ENCODE measurements at places on chromosomes 3 and 15.
A peak's percentile ranks its signal among the peaks of the same experiment; 100 is the strongest.

GRCh38 chr3:122299872-122300460 is 25.1 kb upstream of the CSTA start:
- no peak for DNase-seq

GRCh38 chr3:171753665-171754408 is 56.4 kb downstream of the PLD1 start:
- DNase-seq = no peak

GRCh38 chr15:94252906-94253491 is 21.6 kb downstream of the MCTP2 start:
- no peak for DNase-seq

DNA sequence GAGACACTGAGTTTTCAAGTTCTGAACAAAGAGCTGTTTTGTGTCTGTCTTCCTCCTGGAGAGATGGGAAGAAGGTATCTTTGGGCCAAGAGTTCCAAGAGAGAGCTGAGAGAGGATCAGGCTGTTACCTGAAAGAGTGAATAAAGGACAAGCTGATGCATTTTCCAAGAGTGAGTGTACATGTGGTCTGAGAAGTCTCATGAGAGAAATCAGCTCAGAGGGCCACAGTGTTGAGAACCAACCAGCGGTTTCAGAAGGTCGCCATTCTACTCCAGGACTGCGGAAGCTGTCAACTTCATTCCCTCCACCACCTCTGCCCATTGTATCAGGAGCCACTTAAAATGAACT is 42.7 kb upstream of the PPP2R3A start:
- DNase-seq = no peak

DNA sequence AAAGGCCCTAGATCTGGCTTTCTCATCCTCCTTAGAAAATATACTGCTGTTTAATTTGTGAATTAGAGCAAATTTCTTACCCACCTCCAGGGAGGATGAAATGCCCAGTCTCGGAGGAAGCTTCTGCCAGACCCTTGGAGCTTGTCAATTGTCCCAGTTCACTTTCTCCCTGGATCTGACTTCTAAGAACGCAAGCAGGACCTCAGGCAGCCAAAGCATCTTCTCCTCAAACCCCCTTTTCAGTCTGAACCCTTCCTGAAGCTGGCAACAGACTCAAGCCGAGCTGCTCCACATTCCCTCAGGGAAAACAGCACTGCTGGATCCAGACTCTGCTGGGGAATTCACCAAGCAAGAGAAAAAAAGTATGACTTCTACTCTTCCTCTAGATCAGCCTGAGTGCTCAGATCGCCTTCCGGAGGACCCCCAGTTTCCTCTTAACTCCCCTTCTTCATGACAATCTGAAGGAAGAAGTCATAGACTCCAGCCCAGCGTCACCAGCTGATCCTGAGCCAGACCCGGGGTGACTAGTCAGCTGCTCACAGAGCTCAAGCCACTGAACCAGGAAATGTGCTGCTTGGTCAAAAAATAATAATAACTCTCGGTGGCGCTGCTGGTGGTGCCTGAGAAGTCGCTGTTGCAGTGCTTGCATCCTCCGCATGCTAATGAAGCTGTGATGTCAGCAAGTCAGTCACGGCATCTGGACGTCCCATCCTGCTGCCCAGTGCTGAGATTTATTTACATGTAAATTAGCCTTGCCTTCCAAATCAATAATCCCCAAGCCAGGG is at the start of gene PRICKLE2:
Gene PRICKLE2, minus strand, starts transcription at position 641 of the 785 bp plus-strand sequence. CDS start 26,539 bp downstream, outside the sequence.
- no peak for DNase-seq

GRCh38 chr3:16031434-16031833 is 143.0 kb upstream of the GALNT15 start:
- no peak for DNase-seq

DNA sequence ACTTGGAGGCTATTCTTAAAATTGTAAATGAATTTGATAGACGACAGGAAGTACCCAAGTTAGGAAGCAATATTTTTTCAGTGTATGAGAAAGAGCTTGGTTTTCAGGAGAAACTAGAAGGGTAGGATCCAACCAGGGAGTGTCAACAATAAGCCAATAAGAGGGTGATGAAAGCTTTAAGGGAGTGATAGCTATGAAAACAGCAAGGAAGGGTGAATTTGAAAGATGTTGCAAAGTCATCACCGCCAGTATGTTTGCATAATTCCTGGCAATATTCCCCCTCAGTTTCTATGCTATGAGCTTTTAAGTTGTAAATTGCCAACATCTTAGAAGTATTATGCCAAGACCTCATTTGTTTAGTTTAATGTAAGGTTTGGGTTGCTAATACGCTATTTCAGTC is 11.8 kb upstream of the CSTA start:
- no peak for DNase-seq

GRCh38 chr3:71135373-71136088 is 448.0 kb downstream of the FOXP1 start:
- no peak for DNase-seq

GRCh38 chr3:10437272-10437994 is 68.0 kb downstream of the ATP2B2 start:
- no peak for DNase-seq

- DNase-seq = no peak
Measured at GRCh38 chr15:96218623-96219455, 111.7 kb upstream of the NR2F2 start.

- DNase-seq = no peak
Measured at GRCh38 chr3:108342837-108343486, 46.6 kb downstream of the HHLA2 start.

GRCh38 chr3:140344601-140345205 is 333.2 kb upstream of the TRIM42 start:
- no peak for DNase-seq

DNA sequence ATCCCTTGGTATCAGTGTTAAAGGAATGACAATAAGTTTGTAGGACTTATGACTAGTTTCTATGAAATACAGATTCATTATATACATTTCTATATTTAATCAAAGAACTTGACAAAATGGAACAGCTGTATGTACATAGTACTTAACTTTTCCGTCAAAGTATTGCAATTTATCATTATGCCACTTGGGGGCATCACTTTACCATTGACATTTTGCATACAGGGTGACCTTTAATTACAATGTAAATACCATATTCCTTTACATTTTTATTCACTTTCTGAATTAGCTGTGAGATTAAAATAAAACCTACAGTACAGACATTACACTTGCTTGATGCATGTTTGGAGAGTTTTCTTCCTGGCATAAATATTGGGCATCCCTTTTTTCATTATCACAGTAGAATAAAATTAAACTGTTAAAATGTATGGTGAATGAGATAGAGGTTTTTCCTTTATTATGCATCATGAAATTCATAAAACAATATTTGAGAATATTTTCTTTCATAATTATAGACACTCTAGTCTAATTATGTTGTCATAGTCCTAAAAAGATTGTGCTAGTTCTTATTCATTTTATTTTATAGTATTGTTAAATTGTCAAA is 6.9 kb downstream of the NEK11 start:
- peak; percentile 10 for DNase-seq

DNA sequence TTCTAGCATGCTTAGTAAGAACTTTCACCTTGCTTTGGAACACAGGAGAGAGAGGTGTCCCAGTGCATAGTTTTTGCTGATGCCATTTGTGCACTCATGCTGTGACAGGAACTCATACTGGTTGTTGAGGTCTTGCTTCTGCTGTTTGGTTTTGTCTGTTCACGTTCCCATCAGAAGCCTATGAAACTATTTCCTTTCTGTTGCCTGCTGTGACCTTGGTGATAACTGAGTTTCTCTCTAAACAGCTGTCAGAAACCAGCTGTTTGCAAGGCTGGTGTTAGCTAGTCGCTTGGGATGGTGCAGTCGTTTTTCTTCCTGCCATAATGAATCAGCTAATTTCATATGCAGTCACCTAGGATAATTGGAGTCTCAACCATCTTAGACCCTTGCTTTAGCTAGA is 724.1 kb downstream of the GRM7 start:
- no peak for DNase-seq

DNA sequence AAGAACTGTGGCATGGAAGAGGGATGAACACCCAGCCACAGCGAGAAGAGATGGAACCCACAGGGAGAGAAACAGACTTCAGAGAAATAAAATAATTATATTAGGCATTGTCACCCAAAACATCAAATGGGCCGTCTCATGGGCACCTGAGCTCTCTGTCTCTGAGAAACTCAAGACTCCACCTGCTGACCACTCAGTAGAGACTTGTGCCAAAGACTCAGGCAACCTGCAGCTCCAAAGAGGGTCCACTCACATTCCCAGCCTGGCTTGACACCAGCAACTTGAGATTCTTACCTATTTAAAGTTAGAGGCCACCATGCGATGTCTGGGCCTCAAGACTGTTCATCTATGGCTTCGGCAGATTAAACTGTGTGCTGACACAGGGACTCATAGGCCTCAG is 12.0 kb downstream of the SEMA5B start:
- DNase-seq = no peak
